ENCODE measurements at places on chromosomes 13 and 19.

- no peak for DNase-seq
Observed at GRCh38 chr19:50728084-50728737, 5.0 kb downstream of the CLEC11A start.

DNA sequence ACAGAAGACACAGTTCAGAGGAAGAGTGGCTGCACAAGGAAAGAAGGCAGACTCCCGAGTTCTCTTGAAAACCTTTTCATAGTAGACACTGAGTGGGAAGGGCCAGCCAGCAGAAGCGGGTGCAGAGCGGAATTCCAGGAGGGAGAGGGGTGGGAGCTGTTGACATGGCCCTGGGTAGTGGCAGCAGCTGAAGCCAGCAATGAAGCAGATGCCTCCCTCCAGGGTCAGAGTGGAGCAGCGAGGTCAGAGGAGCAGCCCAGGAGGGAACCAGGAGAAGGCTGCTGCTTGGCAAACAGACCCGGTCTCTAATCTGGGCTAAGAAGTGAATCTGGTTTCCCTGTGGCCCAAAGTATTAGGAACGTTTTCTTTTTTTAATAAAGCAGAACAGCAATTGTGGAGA, 73.9 kb upstream of the SPATA13 start:
- DNase-seq: no peak

- DNase-seq: no peak
Observed at GRCh38 chr13:41520016-41520659, 62.8 kb downstream of the RGCC start.

DNA sequence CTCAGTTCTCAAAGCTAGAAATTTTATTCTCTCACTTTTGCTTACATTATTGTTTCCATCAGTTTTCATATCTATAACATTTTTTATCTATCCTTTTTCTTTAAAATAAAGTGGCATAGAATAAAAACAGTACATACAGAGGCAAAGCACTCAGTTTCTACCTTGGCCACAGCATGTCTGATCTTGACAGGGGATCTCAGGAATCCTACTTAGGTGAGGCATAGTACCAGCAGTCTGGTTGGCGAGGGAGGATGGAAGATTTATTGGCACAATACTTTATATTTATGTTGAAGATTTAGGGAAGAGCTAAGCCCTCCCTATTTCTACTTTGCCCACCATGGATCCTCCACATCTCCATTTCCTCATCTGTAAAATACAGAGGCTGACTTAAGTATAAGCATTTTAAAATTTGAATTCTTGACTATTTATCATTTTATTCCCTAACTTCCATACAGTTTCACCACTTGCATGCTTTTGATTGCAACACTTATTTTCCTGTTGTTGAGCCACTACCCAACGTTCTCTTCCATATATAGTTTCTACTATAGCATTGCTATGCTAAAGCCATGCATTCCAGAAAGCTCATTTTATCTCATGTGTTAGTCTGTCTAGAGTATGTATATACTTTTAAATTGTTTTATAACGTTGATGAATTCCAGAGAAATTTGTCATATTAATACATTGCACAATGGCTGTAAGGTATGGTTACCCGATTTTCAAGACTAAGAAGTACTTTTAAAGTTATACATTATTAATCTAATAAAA, 506.7 kb downstream of the KCTD12 start:
- no peak for DNase-seq

- no peak for DNase-seq
Observed at GRCh38 chr13:97223711-97224541, 1.8 kb downstream of the MBNL2 start.

- no peak for DNase-seq
Observed at GRCh38 chr19:15431396-15432017, 12.7 kb upstream of the AKAP8L start.

GRCh38 chr13:24618011-24618955, 61.9 kb upstream of the ATP12A start:
- DNase-seq: no peak

DNA sequence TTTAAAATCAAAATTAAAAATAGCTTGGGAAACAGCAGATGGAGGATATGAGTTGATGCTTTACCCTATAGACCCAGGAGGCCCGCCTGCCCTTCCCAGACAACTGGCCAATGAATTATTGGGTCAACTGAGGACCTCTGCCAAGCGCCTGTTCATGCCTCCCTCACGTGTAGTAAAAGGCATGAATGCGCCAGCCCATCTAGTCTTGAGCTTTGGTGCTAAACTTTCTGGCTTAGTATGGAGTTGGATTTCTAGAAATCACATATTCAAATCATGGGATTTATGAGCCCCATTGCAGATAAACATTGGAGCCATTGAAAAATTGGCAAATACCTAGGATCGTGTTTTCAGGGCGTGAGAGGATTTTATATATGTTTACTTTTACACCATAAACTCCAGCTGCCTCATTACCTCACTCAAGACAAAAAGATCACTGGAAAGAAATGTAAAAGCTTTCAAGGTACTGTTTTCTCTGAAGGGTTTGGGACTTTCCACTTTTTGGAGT, 47.1 kb downstream of the COL4A2 start:
- DNase-seq: no peak

DNA sequence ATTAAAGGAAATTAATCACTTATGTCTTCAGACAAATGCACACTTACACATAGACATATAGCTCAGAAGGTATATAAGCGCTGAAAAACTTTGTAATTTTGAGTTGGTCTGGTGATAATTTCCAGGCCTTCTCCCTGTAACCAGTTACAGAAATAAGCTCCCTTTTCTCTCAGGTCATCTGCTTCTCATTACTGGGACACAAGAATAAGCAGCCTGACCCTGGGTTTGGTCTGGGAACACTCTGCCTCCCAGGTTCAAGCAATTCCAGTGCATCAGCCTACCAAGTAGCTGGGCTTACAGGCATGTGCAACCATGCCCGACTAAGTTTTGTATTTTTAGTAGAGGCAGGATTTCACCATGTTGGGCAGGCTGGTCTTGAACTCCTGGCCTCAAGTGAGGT, 274.5 kb downstream of the LMO7 start:
- DNase-seq: no peak

DNA sequence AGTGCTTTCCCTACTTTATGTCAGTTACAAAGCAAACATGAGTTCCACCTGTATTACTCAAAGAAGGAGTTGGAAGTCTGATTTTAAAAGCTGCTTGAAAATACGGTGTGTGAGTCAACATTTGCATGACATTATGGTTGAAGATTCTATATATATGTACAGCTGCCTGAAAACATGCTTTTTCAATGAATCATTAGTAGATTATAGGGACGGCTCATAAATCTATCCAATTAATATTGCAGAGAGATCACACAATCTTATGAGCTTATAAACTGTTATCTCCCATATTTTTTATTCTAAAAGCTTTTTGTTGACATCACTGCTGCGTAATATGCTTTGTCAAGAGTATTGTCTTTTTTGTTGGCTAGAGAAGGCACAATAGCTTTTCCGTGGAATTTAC, 873.8 kb downstream of the SLITRK6 start:
- no peak for DNase-seq

GRCh38 chr13:48412881-48413351, at the start of gene LPAR6:
Gene LPAR6 (minus strand): TSS chr13:48413113. CDS start chr13:48412423, 690 bp downstream.
- no peak for DNase-seq

DNA sequence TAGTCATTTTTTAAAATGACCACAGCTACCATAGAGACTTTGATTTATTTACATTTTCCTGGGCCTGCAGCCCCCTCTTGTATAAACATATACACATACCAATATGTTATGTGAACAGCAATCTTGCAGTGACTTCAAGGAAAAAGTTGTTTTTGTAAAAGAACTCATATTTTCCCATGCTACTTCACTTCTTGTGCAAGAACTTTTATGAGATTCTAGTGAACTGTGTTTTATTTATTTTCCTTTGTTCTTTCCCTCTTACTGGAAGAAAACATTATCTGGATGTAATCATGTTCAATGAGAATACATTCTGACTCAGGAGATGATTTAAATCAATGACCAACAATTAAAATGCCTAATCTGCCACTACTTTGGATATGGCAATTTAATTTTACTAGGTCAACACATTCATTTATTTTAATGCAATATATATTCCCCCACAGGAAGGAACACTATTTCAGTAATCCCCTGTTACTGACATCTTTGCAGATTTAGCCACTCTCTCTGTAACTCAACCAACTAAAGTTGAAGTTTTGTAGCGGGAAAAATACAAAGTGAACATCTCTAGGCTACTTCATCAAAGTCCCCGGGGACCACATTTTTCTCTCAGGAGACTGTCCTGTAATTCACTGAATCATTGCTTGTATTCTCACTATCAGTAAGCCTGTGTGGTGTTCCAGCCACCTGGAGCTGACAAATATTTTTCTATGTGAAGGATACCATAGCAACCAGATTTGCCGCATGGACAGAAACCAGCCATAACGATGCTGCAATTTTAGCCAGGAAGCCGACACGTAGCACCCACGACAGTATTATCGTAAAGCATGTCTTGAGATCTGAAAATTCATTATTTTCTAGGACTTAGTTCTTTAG, 90.5 kb downstream of the STARD13 start:
- DNase-seq: no peak

Measured in NCI-H1436 (cell line).